H54 (cell line): ENCODE measurements at places on chromosomes 16 and 17.

- no peak for DNase-seq
Observed at GRCh38 chr16:1532081-1532760, 1.2 kb upstream of the TMEM204 start.

- DNase-seq, result no peak
Observed at GRCh38 chr17:32268734-32269288, 3.2 kb downstream of the RHBDL3 start.

DNA sequence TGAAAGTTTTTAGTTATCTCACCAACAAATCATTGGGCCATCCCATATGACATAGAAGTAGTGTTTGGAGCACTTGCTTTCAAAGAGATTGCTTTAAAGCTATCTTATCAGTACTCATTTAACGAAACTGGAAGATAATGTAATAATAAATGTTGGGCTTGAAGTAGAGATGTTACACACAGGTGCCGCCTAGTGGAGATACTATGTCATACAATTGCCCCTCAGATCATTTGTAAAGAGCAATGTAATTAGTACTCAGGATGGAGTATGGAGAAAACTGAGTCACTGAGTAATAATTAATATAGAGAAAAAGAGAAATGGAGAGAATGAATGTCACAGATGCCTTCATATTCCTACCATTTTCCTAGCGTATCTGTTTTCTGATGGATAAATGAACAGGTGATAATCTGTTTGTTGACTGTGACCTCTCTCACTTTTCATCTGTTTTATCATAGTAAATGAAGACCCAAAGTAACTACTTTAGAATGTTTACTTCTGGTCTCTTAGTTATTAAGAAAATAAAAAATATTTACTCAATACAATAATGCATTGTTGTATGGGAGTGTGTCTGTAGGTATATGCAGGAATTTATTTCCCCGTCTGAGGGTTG lies 80.4 kb downstream of the EFCAB5 start:
- peak; percentile 1 for DNase-seq

- DNase-seq, result peak; percentile 38
Observed at GRCh38 chr16:6016530-6017184, 919.1 kb upstream of the EEF2KMT start.

- DNase-seq, result no peak
Observed at GRCh38 chr17:63032142-63032541, 66.1 kb downstream of the TANC2 start.

GRCh38 chr17:35920229-35920628 lies 10.3 kb downstream of the RDM1 start:
- no peak for DNase-seq

GRCh38 chr17:76943781-76944213 lies 75.6 kb downstream of the MGAT5B start:
- no peak for DNase-seq

GRCh38 chr16:9148374-9149015 lies 57.1 kb downstream of the HAPSTR1 start:
- DNase-seq, result no peak

DNA sequence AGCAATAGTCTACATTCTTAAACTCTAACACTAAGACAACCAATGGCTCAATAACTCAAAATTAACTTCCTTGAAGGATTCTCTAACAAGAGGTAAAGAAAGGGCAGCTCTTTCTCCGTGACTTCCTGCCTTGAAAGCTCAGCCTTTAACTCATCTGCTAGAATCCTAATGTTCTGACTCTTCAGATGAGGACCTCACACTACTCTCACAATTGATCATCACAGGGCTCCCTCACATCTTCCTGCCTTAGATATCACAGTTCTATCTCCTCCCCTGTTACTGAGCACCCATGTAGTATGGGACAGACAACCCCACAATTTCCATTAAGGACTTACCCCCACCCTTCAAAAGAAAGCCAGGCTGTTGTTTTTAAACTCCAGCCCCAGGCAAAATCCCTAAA lies 33.5 kb downstream of the SMURF2 start:
- no peak for DNase-seq

DNA sequence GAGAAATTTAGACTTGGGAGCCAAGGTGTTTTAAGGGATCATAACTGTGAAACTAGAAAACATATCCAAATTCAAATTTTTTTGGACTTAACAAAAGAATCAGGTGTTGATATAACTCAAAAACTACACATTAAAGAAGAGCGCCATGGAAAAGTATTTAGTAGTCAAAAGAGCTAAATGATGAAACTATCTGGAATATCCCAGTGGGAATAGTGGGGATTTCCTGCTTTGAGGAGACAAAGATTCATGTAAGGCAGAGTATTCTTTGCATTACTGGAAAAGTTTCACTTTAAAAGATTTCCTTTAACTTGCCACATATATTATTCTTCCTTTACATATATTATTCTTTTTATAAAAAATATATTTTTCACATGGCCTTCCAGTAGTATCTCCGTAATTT lies 40.3 kb upstream of the VPS4A start:
- DNase-seq, result no peak
